ENCODE measurements at places on chromosomes 5 and 9.

- DNase-seq: no peak
Measured at GRCh38 chr5:85109616-85110015, 724.9 kb upstream of the EDIL3 start.

GRCh38 chr9:20642045-20642444, 19.7 kb upstream of the MLLT3 start:
- no peak for DNase-seq

GRCh38 chr9:136957901-136958300, 5.8 kb downstream of the LCN12 start:
- no peak for DNase-seq

DNA sequence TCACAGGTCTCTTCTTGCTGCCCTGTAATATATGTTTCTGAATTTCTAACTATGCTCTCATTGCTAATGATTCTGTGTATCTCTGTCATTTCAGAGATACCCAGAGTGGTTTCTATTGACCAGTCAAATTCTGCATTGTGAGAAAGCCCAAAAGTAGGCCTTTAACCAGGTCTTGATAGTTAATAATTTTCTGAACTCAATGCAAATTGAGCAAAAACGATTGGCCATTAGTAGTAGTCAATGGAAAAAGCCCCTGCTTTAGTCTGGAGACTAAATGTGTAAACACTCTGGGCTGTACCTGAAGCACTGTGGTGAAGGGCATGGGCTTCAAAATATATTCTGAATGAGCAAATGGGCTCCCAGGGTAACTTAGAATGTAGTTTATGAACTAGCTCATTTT, 307.6 kb downstream of the ARL15 start:
- no peak for DNase-seq

DNA sequence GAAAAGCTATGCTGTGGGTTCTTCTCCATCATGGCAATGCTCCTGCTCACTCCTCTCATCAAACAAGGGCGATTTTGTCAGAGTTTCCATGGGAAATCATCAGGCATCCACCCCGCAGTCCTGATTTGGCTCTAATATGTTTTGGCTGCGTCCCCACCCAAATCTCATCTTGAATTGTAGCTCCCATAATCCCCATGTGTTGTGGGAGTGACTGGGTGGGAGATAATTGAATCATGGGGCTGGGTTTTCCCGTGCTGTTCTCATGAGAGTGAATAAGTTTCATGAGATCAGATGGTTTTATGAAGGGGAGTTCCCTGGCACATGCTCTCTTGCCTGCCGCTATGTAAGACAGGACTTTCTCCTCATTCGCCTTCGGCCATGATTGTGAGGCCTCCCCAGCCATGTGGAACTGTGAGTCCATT, 163.8 kb downstream of the GADD45G start:
- no peak for DNase-seq

GRCh38 chr5:130151239-130151638, 247.0 kb downstream of the CHSY3 start:
- DNase-seq: no peak

DNA sequence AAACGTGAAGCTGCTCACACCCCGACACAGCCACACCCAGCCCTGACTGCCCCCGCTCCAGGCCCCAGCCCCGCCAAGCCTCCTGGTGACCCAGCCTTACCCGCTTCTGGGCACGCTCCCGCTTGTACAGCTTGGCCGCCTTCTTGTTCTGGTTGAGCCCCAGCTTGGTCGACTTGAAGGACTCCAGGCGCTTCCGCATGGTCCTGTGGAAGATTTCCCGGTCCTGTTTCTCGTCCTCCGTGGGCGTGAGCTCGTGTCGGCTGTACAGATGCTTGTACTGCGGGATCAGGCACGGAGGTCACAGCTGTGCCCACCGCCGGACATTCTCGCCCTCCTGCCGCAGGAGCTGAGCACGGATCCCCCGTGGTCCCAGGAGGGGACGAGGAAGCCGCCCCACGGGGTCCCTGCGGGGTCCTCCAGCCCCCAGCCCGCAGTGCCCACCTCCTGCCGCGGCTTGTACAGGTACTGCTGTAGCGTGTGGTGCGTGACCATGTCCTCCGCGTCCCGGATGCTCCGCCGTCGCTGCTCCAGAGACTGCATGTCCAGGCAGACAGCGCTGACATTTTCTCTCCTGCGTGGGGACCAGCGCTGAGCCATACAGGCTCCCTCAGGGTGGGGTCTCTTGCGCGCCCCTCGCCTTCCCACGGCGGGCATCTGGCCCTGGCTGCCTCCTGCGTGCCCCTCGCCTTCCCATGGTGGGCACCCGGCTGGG, 33.3 kb downstream of the EXOC3 start:
- no peak for DNase-seq

Data from effector CD4-positive, alpha-beta T cell (primary cell).